ENCODE measurements at places on chromosomes 4 and X. TPM values are rescaled to one million over a fixed set of nuclear protein-coding genes. Genes with fewer than 3 reads are reported as not detected.

GRCh38 chr4:87511500-87511899 is 17.7 kb downstream of the SPARCL1 start:
- no peak for DNase-seq

- DNase-seq: no peak
These were observed 52.7 kb downstream of the CXorf49B start for GRCh38 chrX:71815906-71816156.

- DNase-seq: no peak
These were observed 25.8 kb downstream of the WWC2 start for GRCh38 chr4:183124865-183125264.

RAB41 gene
- not detected for total RNA-seq

ANK2 gene
- 161 TPM for total RNA-seq

GRCh38 chr4:86593688-86594558 is at the start of gene PTPN13:
PTPN13 (plus strand) TSS chr4:86594315; CDS start chr4:86635257, 40,942 bp downstream.
- peak; percentile 98 for DNase-seq

ENOPH1 gene
- total RNA-seq: 23.7 TPM

GRCh38 chr4:67091673-67092072 is 453.6 kb downstream of the CENPC start:
- no peak for DNase-seq

GRCh38 chrX:101685923-101686322 is 26.3 kb upstream of the ARMCX2 start:
- no peak for DNase-seq

- no peak for DNase-seq
These were observed 43.0 kb downstream of the ENPEP start for GRCh38 chr4:110518889-110519490.

DNA sequence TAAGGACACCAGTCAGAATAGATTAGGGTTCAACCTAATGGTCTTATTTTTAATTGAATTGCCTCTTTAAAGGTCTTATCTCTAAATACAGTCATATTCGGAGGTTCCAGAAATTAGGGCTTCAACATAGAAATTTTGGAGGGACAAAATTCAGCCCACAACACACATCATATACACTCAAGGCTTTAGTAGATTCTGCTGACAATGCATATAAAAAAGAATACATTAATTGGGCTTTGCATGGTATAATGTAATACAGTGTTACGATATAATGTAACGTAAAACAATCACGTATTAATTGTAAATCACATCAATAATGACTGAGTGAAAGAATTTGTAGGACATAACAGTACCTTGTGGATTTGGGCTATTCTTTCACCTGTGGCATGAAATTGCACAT is 787.8 kb downstream of the STIM2 start:
- no peak for DNase-seq

DNA sequence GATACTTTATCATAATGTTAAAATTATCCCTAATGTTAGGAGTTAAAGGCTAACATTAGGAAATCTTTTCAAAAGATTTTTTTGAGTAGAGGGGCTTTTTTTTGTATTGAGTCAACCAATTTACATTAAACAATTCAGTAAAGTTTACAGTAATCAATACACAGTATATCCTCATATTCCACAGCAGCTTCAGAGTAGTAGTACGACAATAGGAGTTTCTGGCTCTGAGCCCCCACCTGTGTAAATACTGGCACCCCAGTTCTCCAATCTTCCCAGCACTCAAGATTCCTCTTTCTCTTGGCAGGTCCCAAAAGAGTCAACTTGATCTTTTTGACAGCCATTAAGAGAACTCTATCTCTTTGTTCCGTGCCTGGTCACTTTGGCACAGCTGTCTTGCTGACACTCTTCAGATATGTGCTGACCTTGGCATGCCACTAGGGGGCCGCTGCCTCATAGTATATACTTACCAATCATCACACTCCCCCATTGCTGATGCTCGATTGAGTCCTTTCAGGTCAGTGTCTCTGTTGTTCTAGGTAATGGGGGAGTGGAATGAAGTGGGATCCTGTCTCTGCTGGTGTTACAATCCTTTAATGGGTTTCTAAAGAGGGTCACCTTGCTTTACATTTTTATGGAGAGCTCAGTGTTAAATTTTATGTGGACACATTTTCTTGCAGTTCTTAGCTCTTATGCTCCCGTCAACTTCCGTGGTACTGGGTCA is 19.5 kb upstream of the CCNI start:
- peak; percentile 89 for DNase-seq

DNA sequence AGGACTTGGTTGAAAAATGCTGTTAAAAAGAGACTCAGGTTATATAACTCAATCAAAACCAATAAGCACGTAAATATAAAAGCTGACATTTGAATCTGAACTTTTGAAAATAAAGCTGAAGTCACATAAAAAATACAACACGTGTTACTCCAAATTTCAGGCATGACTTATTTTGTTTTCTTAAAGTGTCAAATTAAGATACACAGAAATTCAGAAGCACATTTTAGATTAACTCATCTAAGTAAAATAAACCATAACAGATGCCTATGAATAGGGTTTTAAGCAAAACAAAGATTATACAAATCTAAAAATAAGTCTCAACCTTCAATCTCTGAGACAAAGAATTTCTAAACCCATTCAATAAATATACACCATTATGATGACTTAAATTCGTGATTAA is 124.8 kb downstream of the ANTXR2 start:
- no peak for DNase-seq

DNA sequence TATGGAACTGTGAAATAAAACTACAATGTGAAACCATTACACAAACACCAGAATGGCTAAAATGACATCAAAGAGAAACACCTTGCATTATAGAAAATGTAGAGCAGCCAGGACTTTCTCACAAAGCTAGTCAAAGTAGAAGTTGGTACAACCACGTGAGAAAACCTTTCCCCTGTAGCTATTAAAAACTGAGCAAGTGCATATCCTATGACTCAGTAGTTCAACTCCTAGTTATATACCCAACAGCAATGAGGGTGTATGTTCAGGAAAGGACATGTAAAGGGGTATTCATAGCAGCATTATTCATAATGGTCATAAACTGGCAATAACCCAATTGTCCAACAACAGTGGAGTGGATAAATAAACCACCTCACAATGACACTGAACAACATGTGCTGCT is 177.5 kb upstream of the NUDT10 start:
- no peak for DNase-seq

DNA sequence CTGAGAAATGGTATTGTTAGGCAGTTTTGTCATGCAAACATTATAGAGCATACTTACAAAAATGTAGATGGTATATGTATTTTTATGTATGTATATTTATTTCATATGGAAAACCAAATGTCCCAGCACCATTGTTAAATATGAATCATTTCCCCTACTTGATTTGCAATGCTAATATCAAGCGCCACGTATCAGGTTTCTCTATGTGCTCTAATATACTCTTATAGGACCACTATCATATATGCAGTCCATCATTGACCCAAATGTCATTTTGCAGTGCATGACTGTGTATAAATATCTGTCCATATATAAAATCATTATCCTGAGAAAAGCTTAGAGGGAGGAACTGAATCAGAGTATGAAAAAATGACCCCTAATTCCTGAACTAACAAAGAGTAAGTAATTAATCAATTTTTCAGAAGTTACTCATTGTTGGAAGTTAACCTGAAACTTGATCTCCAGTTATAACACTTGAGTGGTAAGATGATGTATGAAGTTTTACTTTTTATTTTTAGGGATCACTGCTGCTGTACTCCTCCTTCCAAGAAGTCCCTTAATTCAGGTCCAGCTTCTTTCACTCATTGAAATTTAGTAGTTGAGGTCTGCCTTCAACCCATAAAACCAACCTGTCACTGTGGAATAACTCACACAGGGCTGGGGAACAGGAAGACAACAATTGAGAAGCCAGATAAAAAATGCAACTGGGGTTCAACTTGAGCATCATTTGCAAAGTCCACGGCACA is 134.8 kb upstream of the LDB2 start:
- DNase-seq: no peak

DNA sequence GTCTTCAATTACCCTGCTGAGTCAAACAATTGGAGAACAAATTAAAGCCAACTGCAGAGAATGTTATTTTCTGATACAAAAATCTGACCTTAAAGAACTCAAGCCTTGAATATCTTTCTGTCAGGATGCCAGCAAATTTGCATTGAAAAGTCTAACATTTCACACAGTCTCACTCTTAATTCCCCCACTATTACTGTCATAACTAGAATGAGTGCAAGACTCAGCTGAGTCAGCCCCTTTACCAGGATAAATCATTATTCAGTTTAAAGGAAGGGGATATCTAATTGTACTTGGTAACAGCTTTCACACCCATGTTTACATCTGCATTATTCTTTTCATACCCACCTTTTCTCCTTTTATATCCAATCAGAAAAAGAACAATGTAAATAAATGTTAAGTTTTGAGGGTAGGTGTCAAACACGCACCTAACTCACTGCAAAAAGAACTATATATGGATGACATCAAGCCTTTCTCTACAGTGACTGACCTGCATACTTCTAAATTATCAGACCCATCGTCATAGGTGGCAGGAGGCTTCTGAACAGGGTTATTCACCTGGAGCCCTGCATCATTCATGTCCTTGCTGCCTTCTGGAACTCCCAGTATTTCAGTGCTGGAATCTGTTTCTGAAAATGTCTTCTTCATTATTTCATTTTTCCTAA is 117.4 kb downstream of the TMA16 start:
- no peak for DNase-seq

Data from posterior vena cava (tissue), 2 donors.